ENCODE measurements at places on chromosomes 7 and 10.
A peak's percentile ranks its signal among the peaks of the same experiment; 100 is the strongest.

- no peak for DNase-seq
Measured at GRCh38 chr7:44060091-44060947, 5.0 kb downstream of the PGAM2 start.

- no peak for DNase-seq
Measured at GRCh38 chr10:98158576-98158975, 24.1 kb downstream of the R3HCC1L start.

GRCh38 chr7:100019908-100020307 lies 4.5 kb downstream of the ZKSCAN1 start:
- no peak for DNase-seq

GRCh38 chr7:92614660-92615174 lies 24.5 kb upstream of the FAM133B start:
- DNase-seq: no peak

DNA sequence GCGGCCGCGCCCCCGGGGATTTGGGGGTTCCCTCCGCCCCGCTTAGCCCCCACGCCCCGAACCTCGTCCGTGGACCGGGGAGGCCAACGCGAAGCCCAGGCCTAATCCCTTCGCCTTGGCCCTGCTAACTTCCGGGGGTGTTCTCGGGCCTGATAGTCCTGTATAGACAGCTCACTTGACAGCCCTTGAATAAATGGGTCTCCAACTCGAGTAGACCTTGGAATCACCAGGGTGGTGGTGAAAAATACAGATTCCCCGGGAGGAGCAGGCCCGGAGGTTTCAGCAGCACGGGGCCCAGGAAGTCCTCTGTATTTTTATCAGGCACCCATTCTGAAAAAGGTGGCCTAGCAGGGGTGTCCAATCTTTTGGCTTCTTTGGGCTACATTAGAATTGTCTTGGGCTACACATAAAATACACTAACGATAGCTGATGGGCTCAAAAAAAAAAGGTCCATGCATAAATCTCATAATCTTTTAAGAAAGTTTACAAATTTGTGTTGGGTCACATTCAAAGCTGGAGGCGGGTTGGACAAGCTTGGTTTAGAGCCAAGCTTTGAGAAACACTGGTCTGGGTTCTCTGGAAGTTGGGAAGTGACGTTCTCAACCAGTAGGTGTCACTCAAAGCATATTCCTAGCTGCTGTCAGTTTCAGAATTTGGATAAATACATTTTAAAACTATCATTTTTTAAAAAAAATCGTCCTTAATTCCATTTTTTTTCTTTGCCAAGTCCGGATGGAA lies 221.7 kb downstream of the PHTF2 start:
- DNase-seq: peak; percentile 68

DNA sequence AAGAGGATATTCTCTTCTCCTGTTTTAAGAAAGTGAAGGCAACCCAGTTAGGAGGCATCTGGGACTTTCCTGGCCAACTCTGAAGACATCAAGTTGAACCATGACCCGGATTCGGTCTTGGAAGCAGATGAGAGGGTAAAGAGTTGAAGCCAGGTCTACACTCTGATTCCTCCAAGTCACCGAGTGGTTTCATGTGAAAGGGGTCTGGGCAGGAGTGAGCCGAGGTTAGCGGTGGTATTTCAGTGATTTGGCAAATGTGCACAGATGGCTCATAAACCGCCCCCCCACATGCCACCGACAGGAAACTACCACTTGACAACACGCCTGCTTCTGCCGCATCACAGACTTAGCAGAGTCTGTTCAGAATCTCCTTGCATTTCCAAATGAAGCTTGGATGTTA lies 11.4 kb upstream of the REPIN1 start:
- DNase-seq: no peak

DNA sequence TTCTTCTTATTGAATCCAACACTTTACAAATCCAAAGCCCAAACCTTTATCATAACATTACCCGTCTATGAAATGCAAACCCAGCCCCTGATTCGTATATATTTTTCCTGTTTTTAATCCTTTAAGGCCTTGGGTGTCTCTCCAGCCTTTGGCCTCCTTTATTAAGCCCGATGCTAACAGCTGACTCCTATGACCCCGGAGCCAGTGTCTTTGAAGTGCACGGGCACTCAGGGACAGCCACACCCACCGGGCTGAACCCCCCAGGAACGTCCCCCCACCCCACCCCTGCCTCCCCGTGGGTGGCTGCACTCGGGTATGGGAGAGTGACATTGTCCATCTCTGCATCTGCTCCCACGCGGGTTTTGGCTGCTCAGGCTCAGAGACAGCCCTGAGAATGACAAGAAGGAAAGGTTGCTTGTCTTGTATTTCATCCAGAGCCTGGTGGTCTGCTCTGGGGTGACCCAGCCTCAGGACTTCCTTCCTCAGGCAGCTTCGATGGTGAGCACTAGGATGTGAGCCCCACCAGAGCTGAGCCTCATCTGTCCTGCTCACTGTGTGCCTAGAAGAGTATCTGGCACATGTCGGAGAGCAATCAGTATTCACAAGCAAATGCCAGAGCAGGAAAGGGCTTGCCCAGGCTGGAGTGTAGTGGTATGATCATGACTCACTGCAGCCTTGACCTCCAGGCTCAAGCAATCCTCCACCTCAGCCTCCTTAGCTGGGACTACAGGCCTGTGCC lies 210.4 kb downstream of the SKIDA1 start:
- DNase-seq: no peak

GRCh38 chr7:159097661-159098423 lies 46.8 kb downstream of the VIPR2 start:
- DNase-seq: no peak

GRCh38 chr10:14296065-14296709 lies 34.5 kb downstream of the FRMD4A start:
- DNase-seq: no peak

- no peak for DNase-seq
Measured at GRCh38 chr10:29610876-29611647, 23.7 kb downstream of the SVIL start.

DNA sequence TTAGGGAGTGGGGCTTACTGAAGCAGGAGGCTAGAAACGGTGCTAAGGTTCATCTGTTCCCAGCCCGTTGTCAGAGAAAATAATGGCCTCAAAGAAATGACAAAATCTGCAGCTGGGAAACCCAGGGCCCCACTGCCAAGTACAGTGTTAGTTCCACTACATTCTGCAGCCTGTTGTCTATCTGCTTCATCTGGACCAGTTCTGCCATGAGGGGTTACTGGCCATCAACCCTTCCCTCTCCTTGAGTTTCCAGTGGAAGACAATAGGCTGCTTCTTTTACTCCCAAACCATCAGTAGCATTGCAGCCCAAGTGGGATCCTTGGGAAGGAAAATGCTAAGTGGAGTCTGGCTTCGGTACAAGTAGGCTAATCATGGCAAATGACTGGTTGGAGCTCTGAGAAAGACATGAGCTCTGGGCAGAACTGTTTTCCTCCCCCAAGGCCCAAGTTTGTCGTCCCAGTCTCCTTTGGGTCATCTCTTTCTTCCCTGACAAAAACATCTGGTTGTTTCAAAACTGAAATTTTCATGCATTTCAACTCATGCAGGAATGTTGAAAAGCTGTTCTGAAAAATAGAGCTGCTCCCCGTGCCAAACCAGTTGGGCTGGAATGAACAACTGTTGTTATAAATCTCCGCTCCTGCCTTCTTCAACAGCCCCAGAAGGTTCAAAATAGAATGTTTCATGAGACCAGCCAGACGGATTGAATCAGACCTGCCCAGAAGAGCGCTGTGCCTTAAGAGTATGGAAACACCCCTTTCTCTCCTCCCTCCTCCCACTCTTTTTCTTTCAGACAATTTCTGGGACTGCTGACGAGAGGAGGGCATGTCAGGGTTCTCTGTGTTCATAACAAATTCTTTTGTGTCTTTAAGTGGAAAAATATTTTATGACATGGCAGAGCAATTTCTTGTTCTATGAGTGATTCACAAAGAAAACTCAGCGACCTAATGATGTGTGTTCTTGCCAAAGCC lies 116.6 kb downstream of the RAB18 start:
- DNase-seq: peak; percentile 78

DNA sequence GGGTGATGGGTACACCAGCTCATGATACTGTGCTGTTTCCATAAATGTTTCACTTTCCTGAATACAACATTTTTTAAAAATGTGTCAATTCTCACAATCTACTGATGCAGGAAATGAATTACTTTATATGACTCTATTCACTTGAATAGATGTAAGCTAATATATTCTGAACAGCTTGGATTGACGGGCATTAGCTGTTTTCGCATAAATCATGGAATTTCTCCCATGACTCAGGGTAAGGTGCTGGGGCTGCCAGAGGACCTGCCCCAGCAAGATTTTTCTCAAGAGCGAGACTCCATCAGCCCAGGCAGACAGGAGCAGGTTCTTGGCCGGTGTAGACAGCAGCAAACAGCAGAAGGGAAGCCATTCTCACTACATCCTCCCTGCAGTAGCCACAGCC lies 107.1 kb downstream of the PFKFB3 start:
- DNase-seq: no peak

DNA sequence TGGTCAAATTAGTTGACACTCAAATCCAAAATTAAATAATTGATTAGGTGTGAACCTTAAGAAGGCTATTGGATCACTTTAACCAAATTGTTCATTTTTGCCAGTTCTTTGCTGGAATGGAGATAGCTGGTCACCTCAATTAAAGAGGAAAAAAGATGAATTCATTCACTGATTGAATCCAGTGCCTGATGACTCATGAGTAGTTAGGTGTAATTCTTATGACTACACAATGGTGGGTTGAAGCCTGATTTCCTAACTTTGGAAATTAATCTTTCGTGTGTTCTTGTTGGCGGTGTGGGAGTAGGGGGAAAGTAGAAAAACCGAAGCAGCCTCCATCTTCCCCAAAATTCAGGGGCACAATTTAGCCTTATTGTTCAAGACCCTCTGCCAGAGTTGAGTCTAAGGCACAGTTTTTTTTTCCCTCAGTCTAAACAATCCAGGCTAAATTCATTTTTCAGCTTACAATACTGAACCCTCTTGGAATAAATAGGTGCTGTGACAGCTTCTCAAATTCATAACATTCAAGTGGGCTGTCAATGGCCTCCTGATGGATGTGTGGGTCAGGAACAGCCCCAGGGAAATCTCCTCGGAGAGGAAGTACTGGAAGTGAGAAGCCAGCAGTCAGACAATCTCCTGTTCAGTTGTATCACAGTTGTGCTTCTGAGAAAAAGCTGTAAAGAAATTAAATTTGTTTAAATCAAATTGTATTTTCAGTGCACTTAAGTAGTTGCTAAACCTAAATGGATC lies 356.6 kb downstream of the BBS9 start:
- no peak for DNase-seq

- DNase-seq: no peak
Measured at GRCh38 chr7:131797841-131798240, 241.4 kb upstream of the PODXL start.

DNA sequence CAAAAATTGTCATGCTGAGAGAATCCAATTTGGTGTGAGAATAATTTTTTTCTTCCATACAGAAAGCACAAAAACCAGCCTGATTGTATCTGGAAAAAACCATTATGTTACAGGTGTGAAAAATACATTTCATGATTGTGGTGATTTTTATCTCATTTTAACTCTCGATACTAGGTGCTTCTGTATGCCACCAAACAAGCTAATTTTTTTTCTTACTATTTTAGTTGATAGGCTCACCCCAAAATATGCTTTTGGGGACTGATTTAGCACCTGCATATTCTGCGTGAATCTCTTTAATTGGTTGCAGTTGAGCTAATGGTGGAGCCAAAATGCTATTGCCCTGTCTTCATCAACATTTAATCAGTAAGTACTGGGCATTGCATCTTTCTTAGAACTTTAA lies 1.9 kb downstream of the DMTF1 start:
- no peak for DNase-seq

GRCh38 chr7:76233538-76234281 lies 32.0 kb downstream of the SRRM3 start:
- no peak for DNase-seq

- DNase-seq: no peak
Measured at GRCh38 chr10:95384011-95384704, 93.4 kb upstream of the PDLIM1 start.

DNA sequence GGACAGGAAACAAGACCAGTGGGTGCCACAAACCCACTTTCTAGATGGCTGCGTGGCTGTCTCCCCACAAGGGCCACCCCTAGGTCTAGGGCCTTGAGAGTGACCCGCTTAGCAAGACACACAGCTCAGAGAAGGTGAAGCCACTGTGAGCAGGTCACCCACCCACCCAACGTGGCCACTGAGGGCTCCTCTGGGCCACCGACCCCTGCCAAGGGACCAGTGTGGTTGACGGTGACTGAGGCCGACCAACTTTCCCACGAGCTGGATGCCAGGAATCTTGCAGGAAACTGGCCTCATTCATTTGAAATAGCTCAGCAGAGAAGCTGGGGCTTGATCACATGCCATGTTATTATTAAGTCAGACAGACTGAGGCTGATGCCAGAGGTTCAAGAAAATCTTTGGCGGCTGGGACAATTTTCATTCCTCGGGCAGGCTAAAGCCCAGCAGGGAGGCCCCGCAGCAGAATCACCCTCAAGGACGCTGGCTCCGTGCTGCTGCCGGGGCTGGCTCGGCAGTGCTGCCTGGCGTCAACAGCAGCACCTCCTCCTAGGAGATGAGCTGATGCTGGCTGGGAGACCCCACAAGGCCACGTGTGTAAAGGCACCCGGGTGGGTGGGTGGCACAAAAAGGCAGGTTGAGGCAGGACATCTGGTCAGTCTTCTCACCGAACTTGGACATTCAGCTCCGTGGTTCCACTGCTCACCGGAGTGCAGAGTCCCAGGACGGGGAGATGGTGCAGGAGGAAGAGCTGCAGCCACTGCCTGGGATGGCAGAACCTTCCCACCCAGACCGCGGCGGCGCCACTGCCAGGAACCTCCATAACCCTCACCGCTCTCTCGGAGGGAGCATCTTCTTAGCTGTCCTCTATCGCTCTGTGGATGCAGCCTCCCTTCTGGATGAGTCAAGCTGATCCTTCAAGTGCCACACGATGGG lies 57.8 kb downstream of the ZRANB1 start:
- peak; percentile 70 for DNase-seq

GRCh38 chr7:117333168-117333567 lies 10.3 kb upstream of the WNT2 start:
- DNase-seq: no peak

DNA sequence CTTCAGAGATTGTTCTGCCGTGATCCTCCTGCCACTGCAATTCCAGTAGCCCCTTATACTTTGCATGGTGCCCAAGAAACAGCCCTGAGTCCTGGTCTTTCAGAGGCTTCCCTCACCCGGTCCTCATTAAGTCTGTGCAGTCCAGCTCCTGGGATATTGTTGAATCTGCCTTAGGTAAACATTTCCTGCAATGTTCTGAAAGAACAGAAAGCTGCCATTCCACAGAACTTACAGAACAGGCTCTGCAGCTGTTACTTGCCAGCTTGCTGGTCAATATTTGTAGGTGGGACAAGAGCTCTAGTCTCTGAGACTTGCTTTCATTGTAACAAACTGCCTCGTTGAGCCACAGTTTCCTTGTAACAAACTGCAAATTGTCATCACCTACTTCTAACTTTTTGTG lies 115.0 kb upstream of the KIF5B start:
- no peak for DNase-seq

DNA sequence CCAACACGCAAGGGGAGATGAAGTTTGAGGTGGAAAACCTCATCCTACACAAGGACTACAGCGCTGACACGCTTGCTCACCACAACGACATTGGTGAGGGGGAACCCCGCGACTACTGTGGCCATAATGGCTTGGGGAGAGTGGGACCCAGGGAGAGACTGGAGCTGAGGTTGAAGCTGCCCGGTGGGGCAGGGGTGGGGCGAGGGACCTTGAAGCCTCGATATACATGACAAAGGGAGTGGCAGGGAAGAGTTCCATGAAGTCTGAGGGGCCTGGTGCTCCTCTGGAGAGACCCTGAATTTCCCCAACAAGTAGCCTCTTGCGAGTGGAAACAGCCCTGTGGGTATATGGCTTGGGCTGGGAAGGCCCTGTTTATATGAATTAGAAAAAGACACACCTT lies 3.1 kb downstream of the PLAU start:
- no peak for DNase-seq
